ENCODE measurements at places on chromosomes 13 and 19. TPM values are rescaled to one million over a fixed set of nuclear protein-coding genes. Genes with fewer than 3 reads are reported as not detected.

MISP gene
- polyA plus RNA-seq = 25.4 TPM

ABHD8 gene
- polyA plus RNA-seq = 11.2 TPM

USE1 gene
- polyA plus RNA-seq = 24.1 TPM

CEACAM3 gene
- not detected for polyA plus RNA-seq

ZNF221 gene
- polyA plus RNA-seq = 1.5 TPM

SERP2 gene
- polyA plus RNA-seq = 0.88 TPM

PRTN3 gene
- polyA plus RNA-seq = not detected

CASP14 gene
- polyA plus RNA-seq = 122 TPM

PTH2 gene
- not detected for polyA plus RNA-seq

- H3K27ac ChIP-seq = no peak overlapping the region
- peaks cover 24% of the 10 kb centered on the region for H3K27me3 ChIP-seq
- H3K4me1 ChIP-seq = no peaks in the 10 kb centered on the region
- no peak overlapping the region for H3K4me3 ChIP-seq
These were observed 31.1 kb downstream of the ZNF146 start for GRCh38 chr19:36246006-36246481.

DNA sequence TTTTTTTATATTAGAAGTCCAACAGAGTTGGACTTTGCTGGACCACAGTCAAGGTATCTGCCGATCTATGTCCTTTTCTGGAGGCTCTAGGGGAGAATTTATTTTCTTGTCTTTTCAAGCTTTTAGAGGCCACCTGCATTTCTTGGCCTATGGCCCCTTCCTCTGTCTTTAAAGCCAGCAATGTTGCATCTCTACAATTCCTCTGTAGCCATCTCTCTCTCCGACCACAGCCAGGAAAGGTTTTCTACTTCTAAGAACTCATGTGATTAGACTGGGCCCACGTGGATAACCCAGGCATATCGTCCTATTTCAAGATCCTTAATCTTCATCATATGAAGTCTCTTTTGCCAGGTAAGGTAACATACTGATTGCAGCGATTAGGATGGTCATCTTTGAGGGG, 43.5 kb upstream of the RGCC start:
- H3K27ac ChIP-seq = no peak overlapping the region
- no peaks in the 10 kb centered on the region for H3K36me3 ChIP-seq
- H3K27me3 ChIP-seq = no peaks in the 10 kb centered on the region
- no peak overlapping the region for H3K4me3 ChIP-seq

DNA sequence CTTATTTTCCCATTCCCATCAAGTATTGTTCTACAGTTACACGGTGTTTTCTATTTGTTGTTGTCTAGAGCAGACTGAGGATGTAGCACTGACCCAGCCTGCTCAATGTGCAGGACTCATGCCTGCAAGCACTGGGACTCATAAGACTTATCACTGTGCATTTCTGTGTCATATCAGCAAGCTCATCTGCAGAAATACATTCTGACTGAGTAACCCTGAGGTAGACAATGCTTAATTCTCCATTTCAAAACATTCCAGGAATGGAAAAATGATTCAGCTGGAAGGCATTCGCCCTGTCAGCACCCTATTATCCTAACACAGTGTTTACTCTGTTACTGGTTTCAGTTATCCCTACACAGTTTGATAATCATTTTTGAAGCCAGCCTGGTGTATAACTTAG, 2506.4 kb downstream of the PCDH9 start:
- H3K27me3 ChIP-seq = no peaks in the 10 kb centered on the region
- H3K27ac ChIP-seq = peak overlapping the region; percentile 32
- peak; percentile 25 for DNase-seq
- no peak overlapping the region for H3K4me3 ChIP-seq

GRCh38 chr19:42301646-42302203, at the start of gene PRR19:
TSS of gene PRR19 (plus strand) at chr19:42302132. CDS start at chr19:42309585, 7,453 bp downstream.
- H3K27me3 ChIP-seq = no peaks in the 10 kb centered on the region
- peak within 1 kb of the TSS; percentile 89 for H3K4me3 ChIP-seq
- H3K4me1 ChIP-seq = peaks cover 7% of the 10 kb centered on the region
- peak within 1 kb of the TSS; percentile 31 for H3K27ac ChIP-seq
- peaks cover 8% of the 10 kb centered on the region for H3K36me3 ChIP-seq
- DNase-seq = no peak

DNA sequence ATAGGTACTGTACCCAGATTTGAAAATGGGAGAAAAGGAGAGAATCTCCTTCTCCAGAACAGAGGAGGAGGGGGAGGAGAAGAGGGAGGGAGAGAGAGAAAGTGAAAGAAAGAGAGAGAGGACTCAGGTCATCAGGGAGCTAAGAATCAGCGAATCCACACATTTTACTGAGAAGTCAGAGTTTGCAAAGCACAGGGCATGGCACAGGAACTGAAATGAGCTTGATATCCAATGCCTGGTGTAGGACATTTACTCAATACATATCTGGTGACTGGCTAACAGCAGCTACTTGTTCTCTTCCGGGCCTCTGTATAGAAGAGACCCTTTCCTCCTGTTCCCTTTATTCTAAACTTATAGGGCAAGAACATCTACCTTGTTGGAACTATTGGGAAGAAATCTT, 375.1 kb downstream of the KLF5 start:
- H3K4me1 ChIP-seq = peaks cover 26% of the 10 kb centered on the region
- no peaks in the 10 kb centered on the region for H3K27me3 ChIP-seq
- no peak for DNase-seq
- H3K4me3 ChIP-seq = peak overlapping the region; percentile 30
- no peaks in the 10 kb centered on the region for H3K36me3 ChIP-seq

- DNase-seq = no peak
- H3K27ac ChIP-seq = no peak overlapping the region
- H3K4me1 ChIP-seq = no peaks in the 10 kb centered on the region
- H3K4me3 ChIP-seq = no peak overlapping the region
These were observed 10.3 kb downstream of the TRPM4 start for GRCh38 chr19:49167857-49168409.

GRCh38 chr13:87779426-87779825, 108.3 kb downstream of the SLITRK5 start:
- DNase-seq = no peak
- H3K27ac ChIP-seq = no peak overlapping the region

DNA sequence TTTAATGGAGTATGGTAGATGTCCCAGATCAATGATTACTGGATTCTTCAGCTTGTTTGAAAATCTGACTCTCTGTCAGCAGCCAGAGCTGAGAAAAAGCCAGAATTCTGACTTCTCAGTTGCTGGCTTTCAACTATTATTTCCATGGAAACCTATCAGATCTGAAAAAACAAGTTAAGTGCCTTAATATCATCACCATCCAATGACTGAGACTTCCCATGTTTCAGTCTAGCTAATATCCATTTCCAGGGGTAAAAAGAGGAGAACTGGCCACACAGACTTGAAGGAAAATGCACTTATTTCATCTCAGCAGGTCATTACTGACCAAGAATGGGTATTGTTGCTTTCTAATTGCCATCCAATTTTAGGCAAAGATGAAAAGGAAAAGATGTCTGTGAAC, 75.2 kb downstream of the TNFSF11 start:
- no peaks in the 10 kb centered on the region for H3K4me1 ChIP-seq
- peaks cover 13% of the 10 kb centered on the region for H3K27me3 ChIP-seq
- no peak for DNase-seq
- H3K27ac ChIP-seq = no peak overlapping the region
- no peaks in the 10 kb centered on the region for H3K36me3 ChIP-seq

DNA sequence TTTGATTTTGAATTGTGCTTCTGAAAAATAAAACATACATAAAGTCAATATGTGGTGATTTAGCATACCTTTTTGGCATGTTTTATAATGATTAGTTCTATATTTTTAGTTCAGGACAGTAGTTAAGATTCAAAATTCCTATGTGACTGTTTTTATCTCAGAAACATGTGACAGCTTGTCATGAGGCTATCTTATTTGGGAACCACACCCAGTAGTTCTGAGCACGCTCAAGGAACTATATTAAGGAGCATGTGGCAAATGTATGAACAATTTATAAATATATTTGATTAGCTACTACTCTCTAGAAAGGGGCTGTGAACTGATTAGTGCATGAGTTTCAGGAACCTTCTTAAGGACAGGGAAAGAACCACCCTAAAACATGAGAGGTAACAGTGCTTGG, 38.8 kb downstream of the FGF9 start:
- no peaks in the 10 kb centered on the region for H3K36me3 ChIP-seq
- H3K4me1 ChIP-seq = peaks cover 8% of the 10 kb centered on the region
- peak; percentile 19 for DNase-seq

GRCh38 chr19:3132971-3133792, 2.7 kb upstream of the GNA15 start:
- no peak for DNase-seq
- no peak overlapping the region for H3K4me3 ChIP-seq

- no peak overlapping the region for H3K27ac ChIP-seq
- no peaks in the 10 kb centered on the region for H3K36me3 ChIP-seq
- H3K4me1 ChIP-seq = no peaks in the 10 kb centered on the region
These were observed 478.4 kb downstream of the TSHZ3 start for GRCh38 chr19:30870876-30871275.

GRCh38 chr19:46052896-46053295, 12.1 kb upstream of the IGFL4 start:
- no peak overlapping the region for H3K4me3 ChIP-seq
- no peaks in the 10 kb centered on the region for H3K36me3 ChIP-seq
- no peak for DNase-seq
- peaks cover 2% of the 10 kb centered on the region for H3K27me3 ChIP-seq
- H3K27ac ChIP-seq = no peak overlapping the region
- peaks cover 20% of the 10 kb centered on the region for H3K4me1 ChIP-seq

DNA sequence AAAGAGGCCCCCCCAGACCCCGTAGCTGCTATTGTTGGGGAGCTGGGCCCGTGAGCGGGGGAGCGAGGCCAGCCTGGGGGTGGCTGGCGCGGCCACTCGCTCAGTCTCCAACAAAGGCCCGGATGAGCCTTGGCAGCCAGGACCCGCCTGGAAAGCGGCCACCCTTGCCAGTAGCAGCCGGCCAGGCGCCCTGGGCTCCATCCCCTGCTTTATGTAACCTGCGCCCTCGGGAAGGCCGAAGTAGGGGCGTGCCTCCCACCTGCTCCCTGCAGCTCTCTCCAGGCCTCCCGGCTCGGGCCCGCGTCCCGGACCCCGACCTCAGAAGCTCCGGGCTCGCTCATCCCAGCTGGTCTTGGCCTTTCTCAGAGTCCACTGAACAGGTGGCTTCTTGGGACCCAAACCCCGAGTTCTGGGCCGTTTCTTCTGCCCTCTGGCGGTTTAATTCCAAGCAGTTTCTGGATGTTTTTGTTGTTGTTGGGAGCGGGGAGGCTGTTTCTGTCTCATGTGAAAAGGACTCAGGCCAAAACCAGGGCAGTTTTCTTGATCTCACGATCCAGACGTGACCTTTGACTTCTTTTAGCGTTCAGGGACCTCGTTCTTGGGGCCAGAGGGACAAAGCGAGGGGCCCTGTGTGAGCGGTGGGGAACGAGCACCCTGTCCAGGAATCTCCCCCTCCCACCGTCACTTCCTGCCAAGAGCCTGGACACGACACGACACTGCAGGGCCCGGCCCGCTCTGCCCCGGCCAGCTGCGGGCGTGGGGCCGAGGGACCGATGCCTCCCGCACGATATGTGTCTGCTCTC, 1.2 kb downstream of the CDC34 start:
- H3K4me1 ChIP-seq = peaks cover 13% of the 10 kb centered on the region
- H3K4me3 ChIP-seq = peak overlapping the region; percentile 83
- DNase-seq = no peak

DNA sequence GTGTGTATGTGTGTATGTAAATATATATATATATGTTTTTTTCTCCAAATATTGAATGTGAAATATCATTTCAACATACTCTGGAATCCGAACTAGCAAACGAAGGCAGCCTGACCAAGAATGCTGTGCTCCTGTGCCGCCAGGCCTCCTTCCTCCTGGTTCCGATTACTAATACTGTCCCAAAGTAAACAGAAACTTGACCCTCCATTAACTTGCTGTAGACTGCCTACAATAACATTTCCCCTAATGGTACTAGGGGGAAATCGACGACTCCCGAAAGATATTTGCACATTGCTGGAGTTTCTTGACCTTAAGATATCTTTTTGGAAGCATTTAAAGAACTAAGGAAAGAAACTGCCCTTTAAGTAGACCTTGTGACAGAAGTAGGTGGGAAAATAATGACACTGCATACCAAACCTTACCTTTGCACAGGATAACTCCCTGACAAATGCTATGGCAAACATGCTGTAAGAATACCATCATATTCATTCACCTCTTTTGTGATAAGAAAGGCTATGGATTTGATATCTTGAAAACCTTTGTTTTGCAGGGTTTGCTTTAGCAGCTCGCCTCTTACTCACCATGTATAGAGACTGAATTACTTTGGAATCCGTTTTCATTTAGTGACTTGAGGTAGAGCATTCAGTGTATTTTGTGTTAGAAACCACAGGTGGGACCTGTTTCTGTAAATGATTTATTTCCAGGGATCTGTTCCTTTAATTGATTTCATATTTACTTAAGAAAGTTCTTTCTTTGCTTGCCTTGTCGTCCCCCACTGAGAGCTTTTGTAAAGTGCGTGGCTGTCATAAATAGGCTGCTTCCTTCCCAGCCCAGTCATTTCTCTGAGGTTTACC, 80.1 kb downstream of the KLF5 start:
- H3K27ac ChIP-seq = no peak overlapping the region
- peaks cover 5% of the 10 kb centered on the region for H3K4me1 ChIP-seq
- no peaks in the 10 kb centered on the region for H3K36me3 ChIP-seq
- H3K27me3 ChIP-seq = no peaks in the 10 kb centered on the region
- DNase-seq = no peak
- H3K4me3 ChIP-seq = no peak overlapping the region

GRCh38 chr19:9941231-9941630, 4.9 kb upstream of the OLFM2 start:
- no peaks in the 10 kb centered on the region for H3K36me3 ChIP-seq
- peaks cover 10% of the 10 kb centered on the region for H3K4me1 ChIP-seq
- no peak for DNase-seq

GRCh38 chr19:2973229-2973628, 4.1 kb upstream of the TLE6 start:
- no peak for DNase-seq
- H3K27me3 ChIP-seq = peaks cover 9% of the 10 kb centered on the region
- H3K36me3 ChIP-seq = no peaks in the 10 kb centered on the region
- H3K4me1 ChIP-seq = peaks cover 7% of the 10 kb centered on the region

DNA sequence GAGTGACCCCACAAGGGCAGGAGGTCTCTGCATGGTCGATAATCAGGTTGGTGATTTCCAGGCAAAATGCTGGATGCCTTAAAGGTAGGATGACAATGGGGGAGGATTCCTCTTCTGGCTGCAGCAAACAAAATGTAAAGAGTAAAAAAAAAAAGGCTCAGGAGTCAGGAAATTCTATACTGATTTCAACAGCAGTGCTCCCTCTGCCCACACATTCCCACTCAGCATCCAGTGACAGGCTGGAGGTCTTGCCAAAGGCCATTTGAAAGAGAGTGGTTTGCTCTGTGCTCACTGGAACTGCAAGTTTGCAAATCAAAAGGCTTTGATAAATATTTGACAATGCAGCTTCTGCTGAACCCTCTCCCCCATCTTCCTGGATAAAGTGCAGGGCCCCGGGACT, 135.4 kb downstream of the TNFRSF19 start:
- H3K4me1 ChIP-seq = peaks cover 6% of the 10 kb centered on the region
- DNase-seq = no peak
- no peak overlapping the region for H3K27ac ChIP-seq
- no peaks in the 10 kb centered on the region for H3K36me3 ChIP-seq

- H3K27me3 ChIP-seq = no peaks in the 10 kb centered on the region
- peaks cover 56% of the 10 kb centered on the region for H3K4me1 ChIP-seq
- H3K36me3 ChIP-seq = peaks cover 8% of the 10 kb centered on the region
- peak overlapping the region; percentile 22 for H3K27ac ChIP-seq
- no peak for DNase-seq
These were observed 53.6 kb downstream of the GATAD2A start for GRCh38 chr19:19459073-19459472.

- H3K36me3 ChIP-seq = no peaks in the 10 kb centered on the region
- H3K27me3 ChIP-seq = no peaks in the 10 kb centered on the region
- H3K4me1 ChIP-seq = no peaks in the 10 kb centered on the region
- H3K4me3 ChIP-seq = no peak overlapping the region
- no peak for DNase-seq
- H3K27ac ChIP-seq = no peak overlapping the region
These were observed 22.3 kb upstream of the SLC46A3 start for GRCh38 chr13:28741084-28741491.

Measured in keratinocyte (primary cell).